ENCODE measurements at places on chromosomes 16 and 17.

DNA sequence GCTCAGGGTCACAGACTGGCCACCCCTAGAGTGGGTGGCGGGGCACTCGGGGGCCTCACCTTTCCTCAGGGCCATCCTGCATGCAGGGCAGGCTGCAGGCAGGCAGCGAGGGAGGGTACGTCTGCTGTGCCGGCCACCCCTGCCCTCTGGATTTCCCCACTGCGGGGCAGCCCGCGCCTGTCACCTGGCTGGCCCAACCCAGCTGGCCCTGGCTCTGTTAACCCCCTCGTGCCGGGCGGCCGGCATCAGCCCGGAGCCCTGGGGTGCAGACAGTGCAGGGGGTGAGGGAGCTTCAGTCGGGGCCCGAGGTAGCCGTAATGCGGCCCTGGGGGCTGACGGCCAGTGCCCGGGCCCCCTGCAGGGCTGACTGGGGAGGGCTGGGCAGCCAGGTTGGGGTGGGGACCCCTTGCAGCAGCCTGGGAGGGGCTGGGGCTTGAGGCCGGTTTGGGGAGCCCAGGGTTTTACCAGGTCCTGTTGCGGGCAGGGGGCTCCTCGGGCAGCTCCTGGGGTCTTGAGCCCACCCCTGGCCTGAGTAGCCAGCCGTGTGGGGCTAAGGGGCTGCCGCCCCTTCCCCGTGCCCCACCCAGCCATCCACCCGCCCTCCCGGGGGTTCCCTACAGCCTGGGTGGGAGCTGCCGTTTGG is at the start of gene IGFALS:
TSS of gene IGFALS (minus strand) at position 128 of the 643 bp plus-strand sequence. CDS start at position 75, 53 bp downstream.
- DNase-seq: no peak

DNA sequence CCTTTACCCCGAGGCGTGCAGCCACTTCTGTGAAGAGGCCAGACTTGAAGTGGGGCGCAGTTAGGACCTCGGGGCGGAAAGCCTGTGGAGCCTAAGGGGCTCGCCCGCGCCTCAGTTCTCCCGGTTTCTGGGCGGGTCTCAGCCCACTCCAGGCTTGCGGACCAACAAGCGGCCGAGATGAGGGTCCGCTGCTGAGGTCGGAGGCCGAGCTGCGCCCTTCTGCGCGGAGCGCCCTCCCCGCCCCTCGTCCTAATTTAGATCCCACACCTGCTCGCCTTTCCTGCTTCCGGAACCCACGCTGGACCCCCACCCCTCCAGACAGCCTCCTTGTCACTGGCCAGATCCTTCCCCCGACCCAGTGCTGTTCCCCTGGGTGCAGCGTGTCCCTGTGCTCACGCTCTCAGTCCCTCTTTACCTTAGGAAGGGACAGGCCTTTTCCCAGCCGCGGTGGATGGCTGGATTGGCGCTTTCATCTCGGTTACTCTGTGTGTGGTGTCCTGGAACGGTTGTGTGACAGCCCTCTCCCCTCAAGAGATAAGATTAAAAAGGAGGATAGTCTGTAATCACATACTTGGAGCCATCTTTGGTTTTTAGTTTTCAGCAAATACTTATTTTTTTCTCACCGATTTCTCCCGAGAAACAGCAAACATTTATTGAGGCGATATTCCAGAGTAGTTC is 933 bp upstream of the ATXN7L3 start:
- DNase-seq: no peak

- no peak for DNase-seq
Measured at GRCh38 chr17:83180996-83181481, 101.6 kb downstream of the METRNL start.

DNA sequence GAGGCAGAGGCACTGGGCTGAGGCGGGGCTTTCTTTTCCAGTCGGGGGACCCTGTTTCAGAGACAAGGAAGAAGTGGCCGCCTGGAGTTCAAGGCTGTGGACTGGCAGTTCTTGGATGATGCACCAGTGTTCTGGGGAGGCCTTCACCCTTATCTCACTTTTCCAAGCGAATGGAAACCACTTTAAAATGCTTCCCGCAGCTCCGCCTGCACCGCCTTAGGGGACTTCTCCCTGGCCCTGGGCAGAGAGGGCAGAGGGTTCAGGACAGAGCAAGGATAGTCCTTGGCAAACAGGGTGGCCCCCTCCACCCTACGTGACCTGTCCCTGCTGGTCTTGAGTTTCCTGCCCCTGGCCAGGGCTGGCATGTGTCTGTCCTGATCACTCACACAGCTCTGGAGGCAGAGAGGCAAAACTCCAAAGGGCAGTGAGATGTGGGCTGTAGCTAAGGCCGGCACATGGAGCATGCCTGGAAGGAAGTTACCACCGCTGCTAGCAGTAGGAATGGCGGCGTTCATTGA is 20.6 kb downstream of the RTN4RL1 start:
- DNase-seq: no peak

DNA sequence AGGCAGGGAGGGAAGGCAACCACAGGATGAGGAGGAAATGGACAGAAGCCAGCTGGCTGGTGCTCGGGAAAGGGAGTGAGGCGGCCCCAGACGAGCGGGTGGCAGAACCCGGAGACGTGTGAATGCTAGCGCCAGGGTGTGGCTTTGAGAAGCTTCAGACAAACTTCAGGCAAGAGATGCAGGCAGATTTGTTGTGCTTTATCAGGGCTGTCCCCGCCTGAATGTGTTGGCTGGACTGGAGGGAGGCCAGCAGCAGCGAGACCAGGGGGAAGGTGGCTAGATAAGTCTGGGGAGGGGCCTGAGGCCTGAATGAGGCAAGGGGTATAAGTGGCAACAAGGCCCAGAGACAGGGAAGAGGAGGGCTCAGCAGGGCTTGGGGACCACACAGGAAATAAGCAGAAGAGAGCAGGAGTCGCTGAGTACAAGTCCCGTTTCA is 22.0 kb downstream of the CAMKK1 start:
- DNase-seq: no peak

DNA sequence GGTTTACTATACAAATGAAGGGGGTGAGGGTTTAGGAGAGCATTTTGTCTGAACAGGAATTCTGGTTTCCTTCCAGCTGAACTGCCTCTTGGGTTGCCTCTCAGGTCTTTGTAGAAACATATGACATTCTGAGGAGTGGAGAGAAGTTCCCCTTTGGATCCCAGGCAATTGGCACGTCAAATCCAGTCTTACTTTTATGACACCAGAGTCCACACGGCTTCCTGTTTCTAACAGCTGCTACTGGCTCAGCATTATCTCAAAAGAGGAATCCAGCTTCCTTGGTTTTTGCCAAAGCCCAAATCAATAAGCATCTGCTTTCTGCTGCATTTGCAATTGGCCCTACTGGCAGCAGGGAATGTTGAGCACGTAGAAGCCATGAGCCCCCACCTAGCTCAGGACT is 97.6 kb upstream of the FAM20A start:
- DNase-seq: no peak

DNA sequence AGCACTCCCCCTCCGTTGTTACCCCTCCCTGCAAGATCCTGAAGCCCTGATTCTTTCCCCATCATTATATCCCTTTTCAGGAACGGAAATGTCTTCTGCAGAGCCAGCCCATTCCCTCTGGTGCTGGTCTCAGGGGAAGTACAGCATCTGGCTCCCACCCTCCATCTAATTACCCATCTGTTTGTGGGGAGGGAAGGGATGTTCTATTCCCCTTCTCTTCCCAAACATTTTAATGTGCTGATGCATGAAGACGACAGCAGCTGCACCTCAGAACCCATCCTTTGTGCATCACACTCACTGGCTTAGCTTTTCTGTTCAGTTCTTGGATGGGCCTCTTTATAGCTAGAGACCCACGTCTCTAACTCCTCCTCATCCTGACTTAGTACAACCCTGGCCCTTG is 367.2 kb downstream of the CDH13 start:
- no peak for DNase-seq

DNA sequence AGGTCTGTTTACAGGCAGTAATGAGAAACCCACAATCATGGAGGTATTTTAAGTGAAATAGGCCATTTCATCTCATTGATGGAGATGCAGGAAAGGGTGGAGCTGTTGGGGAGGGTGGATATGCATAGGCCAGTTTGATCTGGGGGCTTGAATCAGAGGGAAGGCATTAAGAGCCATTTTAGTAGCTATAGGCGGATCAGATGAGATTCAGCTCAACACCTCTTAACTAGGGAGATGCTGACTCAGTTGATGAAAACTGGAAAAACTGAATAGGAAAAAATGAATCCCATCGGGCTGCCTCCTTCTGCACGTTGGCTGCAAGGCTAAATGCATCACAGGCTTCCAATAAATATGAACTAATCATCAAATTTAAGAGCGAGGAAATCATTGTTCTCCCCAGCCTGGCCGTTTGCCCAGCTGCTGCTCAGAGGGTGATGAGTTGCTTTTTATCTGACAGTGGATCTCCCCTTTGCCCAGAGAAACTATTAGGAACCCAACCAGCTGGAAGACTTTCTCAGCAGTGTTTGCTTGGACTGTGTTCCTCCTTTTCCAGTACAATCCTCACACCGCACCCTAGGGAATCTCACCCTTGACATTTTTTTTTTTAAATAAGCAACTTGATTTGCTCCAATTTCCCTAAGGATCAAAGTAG is 149.6 kb downstream of the SOX9 start:
- DNase-seq: no peak

GRCh38 chr17:57782062-57782490 is 37.0 kb upstream of the CCDC182 start:
- no peak for DNase-seq

- DNase-seq: no peak
Measured at GRCh38 chr17:6279659-6280058, 155.3 kb downstream of the AIPL1 start.

DNA sequence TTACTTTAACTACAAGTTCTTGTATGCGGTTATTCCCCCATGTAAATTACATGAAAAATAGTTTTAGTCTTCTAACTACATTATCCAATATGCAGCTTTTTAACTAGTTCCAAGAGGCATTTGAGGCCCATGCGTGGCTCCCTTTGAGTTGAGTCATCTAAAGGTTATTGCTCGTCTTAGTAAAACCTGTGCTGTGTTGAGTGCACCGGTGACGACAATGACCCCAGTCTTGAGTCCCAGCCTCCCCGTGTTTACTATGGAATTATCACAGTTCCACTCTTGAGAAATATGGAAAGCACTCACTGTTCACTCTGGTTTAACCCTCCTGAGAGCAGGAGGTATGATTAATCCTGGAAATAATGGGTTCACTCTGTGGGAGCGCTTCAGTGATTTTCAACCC is 119.2 kb downstream of the PITPNC1 start:
- no peak for DNase-seq

- no peak for DNase-seq
Measured at GRCh38 chr17:55900188-55900587, 149.3 kb downstream of the PCTP start.

GRCh38 chr17:64099543-64099942 is 30.4 kb downstream of the ERN1 start:
- DNase-seq: no peak

DNA sequence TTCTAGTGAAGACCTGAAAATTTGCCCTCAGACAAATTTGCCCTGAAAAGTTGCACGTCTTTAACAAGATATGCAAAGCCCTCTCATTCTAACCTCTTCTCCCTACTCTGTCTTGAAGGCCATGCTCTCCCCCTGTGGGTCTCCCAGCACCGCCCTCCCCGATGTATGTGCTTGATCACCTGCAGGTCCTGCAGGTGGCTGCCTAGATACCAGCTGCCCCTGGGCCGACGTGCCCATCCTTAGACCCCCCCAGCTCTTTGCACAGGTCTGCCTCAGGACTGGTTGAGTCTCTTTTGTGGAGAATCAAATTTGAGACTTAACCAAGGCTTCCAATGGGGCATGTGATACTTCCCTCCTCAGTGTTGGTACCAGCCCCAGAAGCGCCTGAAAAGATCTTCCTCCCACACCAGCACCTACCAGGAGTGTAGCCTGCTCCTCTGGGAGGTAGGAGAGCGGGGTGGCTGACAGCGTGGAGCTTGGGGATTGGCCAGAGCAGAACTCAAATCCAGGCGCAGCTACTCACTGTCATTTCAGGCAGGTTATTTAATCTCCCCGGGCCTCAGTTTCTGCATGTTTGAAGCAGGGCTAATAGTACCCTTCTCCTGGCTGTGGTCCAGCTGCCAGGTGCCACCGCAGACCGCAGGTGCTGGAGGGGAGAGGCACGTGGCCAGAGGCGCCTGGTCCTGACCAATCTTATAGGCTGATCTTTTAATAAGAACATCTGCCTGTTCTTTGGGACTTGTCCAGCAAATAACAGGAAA is 4.5 kb upstream of the MRPL38 start:
- DNase-seq: no peak

DNA sequence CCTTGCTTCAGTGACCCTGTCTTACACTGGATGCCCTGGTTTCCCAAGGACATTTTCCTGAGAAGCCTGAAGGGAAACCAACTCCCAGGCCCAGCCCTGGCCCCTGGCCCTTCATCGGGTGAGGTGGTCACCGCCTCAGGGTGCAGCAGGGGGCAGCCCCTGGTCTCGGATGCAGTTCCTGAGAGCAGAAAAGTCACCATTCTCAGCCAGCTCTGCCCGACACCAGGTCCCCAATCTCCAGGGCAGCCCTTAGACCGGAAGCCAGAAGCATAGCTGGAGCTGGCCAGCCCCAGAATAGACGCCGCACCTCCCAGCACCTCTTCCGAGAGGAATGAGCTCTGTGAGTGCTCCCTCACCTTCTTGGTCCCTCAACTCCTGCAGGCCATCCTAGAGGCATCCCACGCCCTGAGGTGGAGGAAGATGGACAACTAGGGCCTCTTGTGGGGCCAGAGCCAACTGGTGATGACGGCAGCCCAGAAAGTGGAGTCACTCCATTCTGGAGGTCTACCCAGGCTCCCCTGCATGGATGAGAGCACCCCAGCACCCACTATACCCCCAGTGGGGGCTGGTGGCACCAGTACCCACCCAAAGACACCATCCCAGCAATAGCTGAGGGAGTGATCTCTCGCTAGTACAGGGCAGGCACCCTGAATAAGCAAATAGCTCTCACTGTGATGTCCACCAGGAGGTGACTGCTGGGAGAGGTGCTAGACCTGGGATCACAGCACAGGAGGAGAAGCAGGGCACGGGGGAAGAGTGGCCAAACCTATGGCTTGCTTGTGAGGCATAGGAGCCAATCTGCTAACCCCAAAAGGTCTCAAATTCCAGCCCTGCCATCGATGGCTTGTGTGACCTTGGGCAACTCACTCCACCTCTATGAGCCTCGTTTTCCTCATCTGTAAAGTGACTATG is 56.2 kb downstream of the TK2 start:
- no peak for DNase-seq

GRCh38 chr16:66004699-66005098 is 361.8 kb upstream of the CDH5 start:
- DNase-seq: no peak

DNA sequence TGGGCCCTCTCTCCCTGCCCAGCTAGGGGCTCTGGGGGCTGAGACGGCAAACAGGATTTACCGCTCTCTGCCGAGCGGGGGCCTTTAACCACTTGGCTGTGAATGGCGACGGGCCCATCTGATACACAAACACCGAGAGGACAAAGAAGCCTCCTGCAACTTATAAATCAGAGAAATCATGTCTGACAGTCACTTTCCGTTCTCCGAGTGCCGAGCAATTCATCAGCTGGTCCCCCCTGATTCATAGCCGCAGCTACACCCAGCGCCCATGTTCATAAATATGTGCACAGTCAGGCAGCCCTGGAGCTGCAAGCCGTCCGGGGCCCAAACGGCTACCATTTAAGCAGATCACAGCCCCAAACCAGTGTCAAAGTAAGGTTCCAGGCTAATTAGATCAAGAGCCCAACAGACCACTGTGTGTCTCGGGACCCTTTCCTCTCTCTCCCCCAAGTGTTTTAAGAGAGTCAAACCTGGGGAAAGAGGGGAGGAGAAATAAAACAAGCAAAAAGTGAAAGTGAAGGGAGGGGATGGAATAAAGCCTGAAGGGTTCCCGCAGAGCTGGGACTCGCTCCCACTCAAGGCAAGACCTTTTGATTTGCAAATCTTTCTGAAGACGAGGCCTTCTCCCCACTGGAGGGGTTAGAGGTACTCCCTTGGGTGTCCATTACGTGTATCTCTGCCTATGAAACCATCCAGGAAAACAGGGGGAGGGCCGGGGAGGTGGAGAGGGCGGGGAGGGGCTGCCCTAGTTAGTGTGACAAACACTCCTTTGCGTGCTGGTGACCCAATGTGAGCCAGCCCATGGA is 154.7 kb downstream of the C16orf78 start:
- DNase-seq: peak; percentile 12
